Germinal center (tissue), 1 donor: ENCODE measurements at places on chromosomes 5 and 9.

DNA sequence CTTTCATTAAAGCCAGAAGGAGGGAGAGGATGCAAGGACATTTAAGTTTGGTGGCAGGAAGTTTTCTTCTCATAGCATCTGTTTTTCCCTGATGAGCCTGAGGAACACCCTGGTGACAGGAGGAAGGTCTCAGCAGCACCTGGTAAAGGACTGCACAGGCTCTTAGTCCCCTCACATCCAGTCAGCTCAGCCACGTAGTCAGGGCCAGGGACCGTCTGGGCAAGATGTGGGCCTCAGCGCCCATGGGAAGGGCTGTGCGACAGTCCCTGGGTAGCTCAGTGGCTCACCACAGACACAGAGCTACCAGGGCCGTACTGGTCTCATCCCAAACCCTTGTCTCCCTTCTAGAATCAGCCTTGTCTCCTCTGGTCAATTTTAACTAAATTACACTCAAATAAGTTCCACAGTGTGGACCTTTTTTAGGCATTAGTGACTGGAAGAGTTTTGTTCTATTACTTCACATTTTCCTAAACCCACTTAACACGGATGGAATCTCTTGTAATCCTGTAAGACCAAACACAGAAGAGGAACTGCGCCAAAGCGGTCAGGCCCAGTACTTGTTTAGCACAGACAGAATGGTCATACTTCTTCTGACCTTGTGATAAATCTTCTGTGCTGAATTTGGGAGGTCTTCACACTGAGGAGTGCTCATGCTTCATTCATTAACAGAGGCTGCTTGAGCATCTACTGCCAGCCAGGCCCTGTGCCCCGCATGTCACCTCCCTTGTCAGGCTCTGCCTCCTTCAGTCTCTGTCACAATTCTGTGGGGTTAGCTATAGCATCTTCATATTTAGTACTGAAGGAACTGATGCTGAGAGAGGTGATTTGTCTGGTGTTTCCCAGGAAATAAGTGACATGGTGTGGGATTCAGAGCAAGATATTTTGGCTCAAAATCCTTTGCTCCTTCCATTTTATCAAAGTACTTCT, 91.4 kb downstream of the ANGPTL2 start:
- DNase-seq = no peak

DNA sequence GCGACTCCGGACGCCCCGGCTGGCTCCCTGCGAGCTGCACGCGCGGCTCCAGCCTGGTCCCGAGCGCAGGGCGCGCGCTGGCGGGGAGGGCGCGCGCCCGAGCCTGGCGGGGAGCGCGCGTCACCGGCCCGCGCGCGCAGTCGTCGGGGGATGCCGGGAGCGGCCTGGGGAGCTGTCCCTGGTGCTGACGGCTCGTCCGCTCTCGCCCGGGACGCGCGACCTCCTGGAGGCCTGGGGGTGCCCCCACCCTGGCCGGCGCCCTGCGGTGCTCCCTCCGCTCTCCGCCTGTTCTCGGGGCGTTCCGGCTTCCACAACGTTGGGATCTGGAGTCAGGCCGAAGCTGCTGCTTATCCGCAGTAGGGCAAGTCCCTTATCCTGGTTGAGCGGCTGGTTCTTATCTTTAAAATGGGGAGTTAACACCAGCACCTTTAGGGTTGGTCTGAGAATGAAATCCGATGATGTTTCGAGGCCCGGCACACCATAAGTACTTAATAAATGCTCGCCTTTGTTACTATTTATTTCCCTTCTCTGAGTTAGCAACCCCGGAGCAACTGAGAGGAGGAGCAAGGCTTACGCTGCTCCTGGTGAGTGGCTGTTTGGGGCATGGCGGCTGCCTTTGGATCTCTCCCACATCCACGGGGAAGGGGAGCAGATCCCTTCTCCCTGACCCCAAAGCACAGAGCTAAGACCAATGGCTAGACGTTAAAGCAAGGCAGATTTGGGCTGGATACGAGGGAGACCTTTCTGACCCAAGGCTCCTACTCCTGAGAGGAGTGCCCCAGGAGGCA, at the start of gene FAM163B:
TSS of gene FAM163B (minus strand) at position 79 of the 788 bp plus-strand sequence. CDS start 29,166 bp downstream, outside the sequence.
- no peak for DNase-seq

DNA sequence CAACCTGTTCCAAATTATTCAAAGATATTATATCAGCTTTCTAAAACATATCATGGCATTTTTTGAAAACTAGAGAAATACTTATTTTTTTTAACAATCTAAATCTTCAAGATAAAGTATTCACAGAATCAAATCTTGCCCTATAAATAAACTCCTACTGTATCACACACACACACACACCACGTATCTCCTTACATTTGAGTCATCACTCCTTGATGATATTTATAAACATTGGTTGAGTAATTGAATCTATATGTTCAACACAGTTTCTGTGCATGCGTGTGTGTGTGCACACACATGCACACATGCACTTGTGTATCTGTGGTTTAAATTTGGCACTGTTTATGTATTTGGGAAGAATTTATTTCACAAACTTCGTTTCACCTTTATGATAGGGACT, 1716.4 kb downstream of the EFNA5 start:
- DNase-seq = no peak

DNA sequence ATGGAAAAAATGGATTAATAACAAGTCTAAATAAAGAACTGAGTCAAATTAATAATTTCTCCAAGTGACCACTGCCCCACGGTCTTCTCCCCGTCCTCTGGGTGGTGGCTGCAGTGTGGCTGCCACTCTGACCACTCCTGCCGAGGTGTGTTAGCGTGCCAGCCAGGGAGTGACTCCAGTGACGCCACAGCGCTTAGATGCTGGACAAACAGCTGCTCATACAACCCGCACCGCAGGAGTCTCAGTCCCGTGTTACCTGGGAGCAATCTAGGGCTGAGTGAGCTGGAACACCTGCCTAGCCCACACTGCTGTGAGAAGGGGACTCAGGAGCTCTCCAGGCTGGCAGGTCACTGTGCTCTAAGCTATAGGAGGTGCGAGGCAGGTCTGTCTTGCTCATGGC, 10.2 kb downstream of the MAPK9 start:
- DNase-seq = no peak

- DNase-seq = no peak
These were observed 293.1 kb downstream of the ZSWIM6 start for GRCh38 chr5:61625137-61625561.

DNA sequence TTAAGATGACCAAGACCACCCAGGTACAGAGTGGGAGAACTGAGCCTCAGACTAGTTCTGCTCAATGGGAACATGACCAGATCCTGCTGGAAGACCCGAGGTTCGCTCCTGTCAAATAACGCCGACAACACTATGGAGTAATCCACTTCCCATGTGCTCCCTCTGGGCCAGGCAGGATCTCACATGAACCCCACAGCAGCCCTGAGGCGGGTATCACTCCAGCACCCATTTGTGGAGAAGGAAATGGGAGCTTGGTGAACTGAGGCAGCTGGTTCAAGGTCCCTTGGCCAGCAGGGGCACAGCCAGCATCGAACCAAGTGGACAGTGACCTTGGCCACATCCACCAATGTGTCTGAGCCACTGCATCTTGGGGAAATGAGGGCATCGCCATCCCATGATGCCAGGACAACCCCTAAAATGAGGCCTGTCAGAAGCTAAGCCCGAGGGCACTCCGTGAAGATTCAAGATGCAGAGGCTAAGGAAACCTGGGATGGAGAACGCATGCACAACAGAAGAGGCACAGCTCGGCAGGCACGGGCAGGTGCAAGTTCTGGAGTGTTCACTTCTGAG, 8.5 kb downstream of the ANKS6 start:
- DNase-seq = no peak

DNA sequence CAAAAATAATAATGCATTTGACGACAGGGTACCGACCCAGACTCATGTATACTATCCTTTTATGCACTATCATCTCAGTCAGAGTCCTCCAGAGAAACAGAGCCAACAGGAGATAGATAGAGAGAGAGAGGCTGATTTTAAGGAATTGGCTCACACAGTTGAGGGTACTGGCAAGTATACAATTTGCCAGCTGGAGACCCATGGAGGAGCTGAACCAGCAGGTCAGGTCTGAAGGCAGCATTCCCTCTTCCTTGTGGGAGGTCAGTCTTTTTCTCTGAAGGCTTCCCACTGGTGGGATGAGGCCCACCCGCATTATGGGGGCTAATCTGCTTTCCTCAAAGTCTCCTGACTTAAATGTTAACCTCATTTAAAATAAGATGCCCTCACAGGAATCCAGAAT, 17.3 kb upstream of the MED10 start:
- DNase-seq = no peak

DNA sequence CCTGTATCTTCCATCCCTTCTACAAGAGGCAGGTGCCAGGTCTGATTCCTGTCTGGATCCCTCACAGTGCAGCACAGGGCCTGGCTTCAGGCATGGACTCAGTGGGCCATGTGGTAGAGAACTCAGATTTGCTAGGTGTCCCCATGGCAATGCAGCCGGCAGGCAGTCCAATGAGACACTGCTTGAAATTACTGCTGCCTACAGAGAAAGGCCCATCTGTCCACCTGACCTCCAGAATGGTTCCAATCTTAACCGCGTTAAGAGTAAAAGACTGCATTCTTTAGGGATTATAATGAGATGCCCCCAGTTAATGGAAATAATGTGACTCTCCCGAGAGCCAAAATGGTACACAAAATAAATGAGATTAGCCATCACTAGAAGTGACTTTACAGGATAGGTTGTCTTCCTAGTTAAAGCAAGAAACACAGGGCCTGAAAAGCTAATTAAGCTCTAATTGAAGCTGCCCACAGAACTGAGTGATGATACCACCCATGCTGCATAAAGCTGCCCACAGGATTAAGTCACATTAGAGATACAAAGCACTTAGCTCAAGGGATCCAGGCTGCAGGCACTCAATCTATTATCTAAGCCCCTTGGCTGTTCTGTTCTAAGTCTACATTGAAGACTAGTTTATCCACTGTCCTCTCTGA, 11.4 kb downstream of the FAM193B start:
- DNase-seq = no peak

GRCh38 chr5:7518947-7519560, 123.1 kb downstream of the ADCY2 start:
- DNase-seq = no peak

DNA sequence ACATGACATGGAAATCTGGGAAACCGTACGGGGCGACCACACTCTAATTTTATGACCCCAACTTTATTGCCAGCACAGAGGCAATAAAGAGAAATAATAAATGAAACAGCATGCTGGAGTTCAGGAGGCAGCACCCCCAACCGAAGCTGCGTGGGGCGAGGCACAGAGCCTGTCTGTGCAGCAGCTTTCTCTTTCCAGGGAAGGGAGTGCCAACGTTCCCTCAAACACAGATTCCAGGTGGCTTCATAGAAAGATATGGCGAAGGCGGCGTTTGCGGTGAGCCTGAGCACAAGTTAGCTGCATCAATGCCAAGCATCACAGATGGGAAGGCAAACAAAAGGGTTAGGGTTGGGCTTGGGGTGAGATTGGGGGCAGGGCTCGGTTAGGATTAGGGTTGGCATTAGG, 114.8 kb downstream of the HSD17B3 start:
- no peak for DNase-seq

- no peak for DNase-seq
These were observed 6.1 kb upstream of the ANGPTL2 start for GRCh38 chr9:127128341-127129072.

DNA sequence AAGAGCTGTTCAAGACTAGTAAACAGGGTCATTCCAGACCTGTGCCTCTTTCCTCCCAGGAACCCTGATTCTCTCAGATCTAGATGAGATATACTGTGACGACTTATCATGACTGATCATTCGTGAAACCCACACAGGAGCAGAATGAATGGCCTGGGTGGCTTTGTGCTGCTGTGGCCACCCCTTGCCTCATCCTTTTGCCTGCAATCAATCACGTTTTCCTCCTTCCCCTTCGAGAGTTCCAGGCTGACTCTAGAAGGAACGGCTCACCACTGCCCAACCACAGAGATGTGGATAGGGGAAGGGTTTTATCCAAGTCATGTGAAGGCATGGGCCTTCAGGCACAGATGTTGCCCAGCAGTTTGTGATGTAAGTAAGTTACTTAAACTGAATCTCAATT, 5.8 kb downstream of the ANXA6 start:
- no peak for DNase-seq

- DNase-seq = no peak
These were observed 70.8 kb upstream of the RPS23 start for GRCh38 chr5:82348784-82349425.

GRCh38 chr5:2894736-2895135, 143.3 kb upstream of the IRX2 start:
- no peak for DNase-seq

DNA sequence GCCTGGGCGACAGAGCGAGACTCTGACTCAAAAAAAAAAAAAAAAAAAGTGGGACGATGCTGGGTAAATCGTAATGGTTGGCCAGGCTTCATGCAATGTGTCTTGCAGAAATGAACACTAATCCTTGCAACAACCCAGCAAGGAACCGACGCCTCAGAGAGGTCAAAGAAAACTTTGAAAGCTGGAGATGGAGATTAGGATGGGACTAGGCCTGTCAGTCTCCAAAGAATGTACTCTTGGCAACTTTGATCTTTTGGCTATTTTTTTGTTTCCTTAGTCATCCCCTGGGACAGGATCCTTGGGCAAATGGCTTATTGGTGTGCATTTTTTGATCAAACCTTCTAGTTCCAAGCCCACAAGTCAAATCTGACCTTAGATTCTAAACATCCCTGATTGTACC, 10.6 kb upstream of the PWWP2A start:
- no peak for DNase-seq

DNA sequence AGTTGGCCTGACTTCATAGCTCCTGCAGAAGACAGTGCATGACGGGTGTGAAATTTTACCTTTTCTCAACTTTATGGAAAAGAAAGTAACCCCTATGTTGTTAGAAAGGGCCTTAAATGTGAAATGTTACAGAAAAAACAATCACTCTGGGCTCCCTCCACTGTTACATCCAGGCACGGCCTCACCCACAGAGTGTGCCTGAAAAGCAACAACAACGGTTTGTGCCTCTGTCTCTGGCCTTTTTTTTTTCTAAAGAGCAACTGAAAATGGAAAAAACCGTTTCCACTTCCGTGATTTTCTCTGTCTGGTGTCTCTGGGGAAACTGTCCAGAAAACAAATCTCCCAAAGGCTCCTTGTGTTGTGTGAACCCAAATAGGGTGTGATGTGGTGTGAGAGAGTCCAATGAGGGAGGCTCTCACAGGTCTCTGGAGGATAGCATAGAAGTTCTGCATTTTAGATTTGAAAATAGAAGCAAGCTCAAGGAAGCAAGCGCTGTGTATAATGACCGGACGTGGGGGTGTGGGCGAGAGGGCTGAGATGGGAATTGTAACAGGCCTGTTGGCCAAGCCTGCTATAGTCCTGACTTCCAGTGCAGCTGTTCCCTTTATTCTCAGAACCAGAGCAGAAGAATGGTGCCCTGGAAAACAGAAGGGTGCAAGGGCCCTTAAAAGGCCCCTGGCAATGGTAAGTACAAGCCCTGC, 221.8 kb upstream of the TUT7 start:
- DNase-seq = no peak

DNA sequence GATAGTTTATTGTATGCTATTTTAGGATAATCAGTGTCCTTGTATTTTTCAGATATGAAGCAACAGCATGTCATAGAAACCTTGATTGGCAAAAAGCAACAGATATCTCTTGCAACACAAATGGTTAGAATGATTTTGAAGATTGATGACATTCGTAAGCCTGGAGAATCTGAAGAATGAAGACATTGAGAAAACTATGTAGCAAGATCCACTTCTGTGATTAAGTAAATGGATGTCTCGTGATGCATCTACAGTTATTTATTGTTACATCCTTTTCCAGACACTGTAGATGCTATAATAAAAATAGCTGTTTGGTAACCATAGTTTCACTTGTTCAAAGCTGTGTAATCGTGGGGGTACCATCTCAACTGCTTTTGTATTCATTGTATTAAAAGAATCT, 14.5 kb downstream of the CCT5 start:
- no peak for DNase-seq

GRCh38 chr9:13127131-13127530, 152.4 kb downstream of the MPDZ start:
- DNase-seq = no peak

- DNase-seq = no peak
These were observed 19.9 kb downstream of the URM1 start for GRCh38 chr9:128390813-128391711.
